OCI-LY7 (cell line): ENCODE measurements at places on chromosomes 16 and 17.

- DNase-seq: no peak
Observed at GRCh38 chr17:16932611-16933010, 39.3 kb downstream of the TNFRSF13B start.

DNA sequence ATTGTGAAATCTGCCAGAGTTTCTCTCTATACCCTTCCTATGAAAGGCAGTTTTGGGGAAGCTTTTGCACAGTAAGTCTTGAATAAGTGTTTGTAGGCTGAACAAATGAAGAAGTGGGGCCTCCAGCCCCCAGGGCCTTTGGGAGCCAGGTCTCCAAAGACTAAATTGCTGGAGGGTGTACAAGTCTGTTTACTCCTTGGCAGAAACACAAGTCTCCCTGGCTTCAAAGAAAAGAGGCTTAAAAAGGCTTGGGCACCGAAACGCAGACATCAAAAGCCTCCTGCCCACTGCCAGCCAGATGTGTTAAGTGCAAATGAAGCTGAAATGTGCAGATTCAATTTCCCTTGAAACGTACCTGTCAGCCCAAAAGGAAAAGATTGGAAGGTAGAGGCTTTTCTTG, 146.3 kb downstream of the TMEM132E start:
- DNase-seq: no peak

DNA sequence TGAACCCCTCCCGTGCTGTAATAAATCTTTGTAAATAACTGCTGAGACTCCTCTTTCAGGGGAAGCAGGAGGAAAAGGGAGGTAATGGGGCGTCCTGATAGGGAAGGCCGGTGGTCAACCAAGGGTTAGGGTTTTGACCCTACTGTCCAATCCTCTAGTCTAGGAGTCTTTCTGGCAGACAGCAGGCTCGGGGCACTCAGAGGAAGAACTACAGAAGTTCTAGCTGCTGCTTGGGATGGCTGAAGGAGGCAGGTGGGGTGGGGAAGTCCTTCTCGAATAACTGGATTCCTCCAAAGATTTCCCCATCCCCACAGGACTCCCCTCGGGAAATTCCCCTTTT, 387 bp upstream of the STARD3 start:
- no peak for DNase-seq

GRCh38 chr16:83792391-83792790, 15.4 kb upstream of the HSBP1 start:
- no peak for DNase-seq

GRCh38 chr16:88830258-88830657, 18.5 kb upstream of the APRT start:
- no peak for DNase-seq

GRCh38 chr17:59266745-59267144, 46.4 kb downstream of the GDPD1 start:
- DNase-seq: no peak
